ENCODE measurements at places on chromosomes 1 and 21.

DNA sequence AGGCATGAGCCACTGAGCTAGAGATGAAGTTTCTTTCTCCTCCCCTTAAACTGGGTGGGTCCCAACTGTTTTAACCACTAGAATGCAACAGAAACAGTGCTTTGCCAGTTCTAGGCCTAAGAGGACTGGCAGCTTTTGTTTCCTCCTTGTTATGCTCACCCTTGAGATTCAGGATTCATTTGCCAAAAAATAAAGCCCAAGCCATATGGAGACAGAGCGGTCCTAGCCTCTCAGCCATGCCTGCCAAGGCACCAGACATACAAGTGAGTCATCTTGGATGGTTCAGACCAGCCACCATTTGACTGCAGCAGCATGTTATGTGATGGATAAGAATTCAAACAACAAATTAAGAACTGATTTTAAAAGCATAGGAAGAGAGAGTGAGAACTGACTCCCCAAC, 38.1 kb upstream of the STUM start:
- no peak for DNase-seq

DNA sequence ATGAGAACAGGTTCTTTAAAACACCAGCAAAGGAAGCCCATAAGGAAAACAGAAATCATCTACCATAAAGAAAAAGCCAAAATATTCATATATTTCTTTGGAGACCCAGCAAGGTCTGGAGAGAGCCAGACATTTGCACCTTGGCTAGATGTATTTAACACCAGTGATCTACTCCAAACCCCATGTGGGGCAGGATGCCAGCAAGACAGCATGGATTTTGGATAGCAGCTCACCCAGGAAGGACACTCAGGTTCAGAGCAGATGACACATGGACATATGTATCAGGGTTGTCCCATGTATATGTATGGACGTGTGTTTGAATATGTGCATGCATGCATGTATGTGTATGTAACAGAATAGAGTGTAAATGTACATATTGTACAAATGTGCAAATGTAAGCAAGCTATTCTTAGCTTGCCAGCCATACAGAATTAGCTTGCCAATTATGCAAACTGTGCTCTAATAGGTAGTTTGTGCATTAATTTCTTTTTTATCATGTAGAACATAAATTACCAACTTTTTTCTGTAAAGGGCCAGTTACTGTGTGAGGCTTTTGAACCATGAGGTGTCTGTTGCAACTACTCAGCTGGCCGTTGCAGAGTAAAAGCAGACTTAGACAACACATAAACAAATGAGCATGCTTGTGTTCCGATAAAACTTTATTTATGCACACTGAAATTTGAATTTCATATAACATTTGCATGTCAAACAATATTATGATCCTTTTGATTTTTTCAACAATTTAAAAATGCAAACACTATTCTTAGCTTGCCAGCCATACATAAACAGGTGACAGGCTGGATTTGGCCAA, 73.5 kb upstream of the KAZN start:
- no peak for DNase-seq

DNA sequence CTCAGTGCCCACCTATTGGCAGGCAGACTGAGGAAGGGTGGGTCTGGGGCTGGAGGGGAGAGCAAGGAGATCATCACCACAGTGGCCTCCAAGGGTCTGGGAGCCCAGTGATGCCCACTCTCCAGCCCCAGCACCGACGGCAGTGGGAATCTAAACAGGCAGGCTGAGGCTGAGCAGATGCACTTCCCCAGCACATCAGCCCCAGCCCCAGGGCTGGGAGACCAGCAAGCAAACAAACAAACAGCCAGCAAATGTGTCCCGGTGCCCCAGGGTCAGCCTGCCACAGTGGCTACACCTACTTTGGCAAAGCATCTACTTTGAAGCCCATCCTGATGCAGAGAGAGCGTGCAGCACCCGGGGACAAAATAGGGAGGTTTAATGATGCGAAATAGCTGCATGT, 216.3 kb upstream of the ZC3H12A start:
- DNase-seq = no peak

- DNase-seq = peak; percentile 23
Observed at GRCh38 chr21:41953831-41954653, at the start of gene C2CD2. TSS of gene C2CD2 (minus strand) at chr21:41954018. CDS start at chr21:41953648, 370 bp downstream.

DNA sequence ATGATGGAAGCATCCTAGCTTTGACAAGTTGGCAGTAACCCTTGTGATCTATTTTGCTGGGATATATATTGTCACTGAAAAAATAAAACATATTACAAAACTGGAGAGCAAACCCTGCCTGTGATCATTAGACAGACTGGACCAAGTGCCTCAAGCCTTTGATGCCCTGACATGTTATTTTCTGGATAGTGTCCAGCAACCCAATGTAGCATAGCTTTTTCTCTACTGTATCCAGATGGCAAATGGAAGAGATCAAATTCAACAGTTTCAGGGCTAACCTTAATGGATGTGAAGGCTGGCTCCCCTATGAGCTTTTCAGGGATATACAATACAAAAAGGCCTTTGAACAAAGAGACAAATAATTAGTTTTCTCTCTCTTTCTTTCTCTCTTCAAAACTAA, 25.1 kb downstream of the WARS2 start:
- DNase-seq = no peak

GRCh38 chr1:213326281-213327016, 275.4 kb downstream of the RPS6KC1 start:
- peak; percentile 6 for DNase-seq

- no peak for DNase-seq
Observed at GRCh38 chr1:199020051-199020450, 381.2 kb downstream of the PTPRC start.

DNA sequence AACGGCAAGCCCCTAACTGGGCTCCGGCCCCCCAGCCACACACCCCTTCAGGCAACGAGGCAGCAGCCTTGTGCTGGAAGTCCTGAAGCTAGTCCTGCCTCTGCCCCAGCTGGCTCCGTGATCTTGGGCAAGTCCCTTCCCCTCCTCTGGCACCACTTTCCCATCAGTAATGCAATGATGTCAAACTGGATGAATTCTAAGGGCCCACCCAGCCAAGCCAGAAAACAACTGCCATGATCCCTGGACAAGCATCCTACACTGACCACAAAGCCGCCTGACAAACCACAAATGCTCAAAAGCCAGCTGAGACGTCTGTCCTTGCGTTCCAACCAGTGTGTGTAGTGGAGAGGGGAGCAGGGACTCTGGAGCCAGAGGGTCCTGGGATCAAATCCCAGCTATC, 26.8 kb downstream of the IFFO2 start:
- no peak for DNase-seq

DNA sequence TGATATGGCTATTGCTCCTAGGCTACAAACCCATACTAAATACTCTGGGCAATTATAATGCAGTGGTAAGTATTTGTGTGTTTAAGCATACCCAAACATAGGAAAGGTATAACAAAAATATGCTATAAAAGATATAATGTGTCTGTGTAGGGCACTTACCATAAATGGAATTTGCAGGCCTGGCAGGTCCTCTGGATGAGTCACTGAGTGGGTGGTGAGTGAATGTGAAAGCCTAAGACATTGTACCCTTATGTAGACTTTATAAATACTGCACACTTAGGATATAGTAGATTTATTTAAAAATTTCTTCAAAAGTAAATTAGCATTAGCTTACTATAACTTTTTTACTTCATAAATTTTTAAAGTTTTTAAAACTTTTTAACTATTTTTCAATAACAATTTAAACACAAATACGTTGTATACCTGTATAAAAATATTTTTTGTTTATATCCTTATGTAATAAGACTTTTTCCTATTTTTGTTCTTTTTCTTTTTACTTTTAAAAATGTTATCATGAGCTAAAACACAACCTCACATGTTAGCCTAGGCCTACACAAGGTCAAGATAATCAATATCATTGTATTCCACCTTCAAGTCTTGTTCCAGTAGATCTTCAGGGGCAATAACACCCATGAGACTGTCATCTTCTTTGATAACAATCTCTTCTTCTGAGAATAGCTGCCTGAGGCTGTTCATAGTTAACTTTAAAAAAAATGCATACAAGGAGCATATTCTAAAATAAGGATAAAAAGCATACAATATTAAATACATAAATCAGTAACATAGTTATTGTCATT, 306.3 kb upstream of the RGS18 start:
- DNase-seq = no peak

- DNase-seq = no peak
Observed at GRCh38 chr1:69791311-69791710, 223.6 kb downstream of the LRRC7 start.

- peak; percentile 47 for DNase-seq
Observed at GRCh38 chr1:193190096-193190744, 3.8 kb upstream of the B3GALT2 start.

GRCh38 chr1:47871799-47872353, 125.3 kb downstream of the TRABD2B start:
- DNase-seq = no peak

DNA sequence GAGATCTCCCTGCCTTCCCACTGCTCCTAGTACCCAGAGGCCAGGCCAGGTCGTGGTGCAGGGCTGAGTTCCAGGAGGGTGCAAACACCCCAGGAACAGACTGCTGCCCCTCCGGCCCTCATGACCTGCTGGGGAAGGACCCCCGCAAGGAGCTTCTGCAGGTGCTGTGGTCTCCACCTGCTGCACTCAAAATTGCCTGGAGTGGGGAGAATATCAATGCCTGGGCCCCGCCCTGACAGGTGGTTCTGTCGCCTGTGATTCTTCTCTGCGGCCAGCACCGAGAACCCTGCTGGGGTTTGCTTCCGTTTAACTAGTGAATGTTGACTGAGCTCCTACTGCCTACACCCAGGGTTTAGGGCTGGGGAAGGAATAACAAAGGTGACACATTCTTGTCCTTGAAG, 2.1 kb upstream of the TFF3 start:
- no peak for DNase-seq

DNA sequence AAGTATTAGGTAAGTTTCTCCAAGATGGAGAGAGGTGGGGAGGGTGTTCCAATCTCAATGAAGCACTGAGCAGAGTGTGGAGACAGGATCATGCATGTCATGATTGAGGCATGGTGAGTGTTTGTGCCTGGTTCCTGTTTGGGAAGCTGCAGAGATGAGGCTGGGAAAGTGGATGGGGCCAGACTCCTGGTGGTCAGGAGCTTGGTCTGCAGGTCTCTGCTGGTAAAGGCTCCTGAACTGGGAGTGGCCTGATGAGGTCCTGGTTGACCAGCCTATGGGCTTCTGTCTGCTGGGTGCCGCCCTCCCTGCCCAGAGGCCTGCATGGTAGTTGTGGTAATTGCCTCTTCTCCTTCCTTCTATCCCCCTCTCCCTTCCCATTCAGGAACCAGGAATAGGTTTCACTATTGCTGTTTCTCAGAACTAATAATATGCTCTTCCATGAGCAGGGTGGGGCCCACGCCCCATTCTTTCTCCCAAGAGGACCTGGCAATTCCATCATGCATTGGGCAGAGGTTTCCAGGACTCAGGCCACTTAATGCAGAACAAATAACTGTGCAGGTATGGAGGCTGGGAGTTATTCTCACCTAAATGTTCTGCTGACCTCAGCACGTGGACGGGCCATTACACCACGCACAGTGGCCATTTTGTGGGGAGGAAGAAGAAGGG, 24.5 kb downstream of the PROK1 start:
- no peak for DNase-seq

DNA sequence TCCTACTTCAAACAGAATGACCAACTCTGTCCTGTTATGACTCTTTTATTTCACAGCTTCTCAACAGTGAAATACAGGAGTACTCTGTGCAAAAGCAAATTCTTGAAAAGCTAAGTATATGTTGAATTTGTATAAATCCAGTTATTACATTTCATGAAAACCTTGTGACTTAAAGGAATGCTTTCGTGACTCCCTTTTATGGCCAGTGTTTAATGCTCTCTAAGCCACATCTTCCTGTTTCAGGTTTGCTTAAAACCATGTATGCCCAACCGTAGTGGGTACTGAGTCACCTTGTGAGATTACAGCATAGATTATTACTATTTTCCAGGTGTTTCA, 40.2 kb upstream of the KIF1B start:
- DNase-seq = no peak

DNA sequence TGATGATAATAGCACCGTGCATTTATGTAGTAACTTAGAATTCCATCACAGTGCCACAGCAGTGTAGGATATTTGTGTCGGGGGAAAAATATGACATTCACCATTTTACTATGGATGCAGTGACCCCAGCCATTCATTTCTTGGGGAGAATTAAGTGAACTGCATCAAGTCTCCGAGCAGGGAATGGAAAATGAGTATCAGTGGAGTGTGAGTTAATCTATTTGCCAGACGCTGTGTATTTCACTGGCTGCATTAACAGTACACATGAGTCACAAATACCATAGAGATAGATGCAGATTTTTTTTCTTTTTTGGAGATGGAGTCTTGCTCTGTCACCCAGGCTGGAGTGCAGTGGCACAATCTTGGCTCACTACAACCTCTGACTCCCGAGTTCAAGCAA, 33.8 kb upstream of the SLC45A1 start:
- no peak for DNase-seq

DNA sequence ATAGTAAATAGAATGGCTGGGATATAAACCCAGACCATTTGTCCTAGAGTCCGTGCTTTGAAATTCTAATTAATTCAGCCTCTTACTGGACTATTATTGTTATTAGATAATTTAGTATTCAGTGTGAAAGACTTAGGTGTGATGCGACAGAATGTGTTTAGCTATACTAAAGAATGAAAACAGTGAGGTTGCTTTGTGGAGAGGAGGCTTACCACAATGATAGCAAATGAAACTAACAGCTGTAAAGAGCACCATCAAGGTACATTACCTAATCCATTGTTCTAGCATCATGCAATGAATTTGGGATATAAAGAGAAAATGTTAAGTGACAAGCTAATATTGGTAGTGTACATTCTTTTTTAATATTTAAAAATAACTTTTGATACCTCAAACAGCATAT, 911.1 kb downstream of the KCNT2 start:
- no peak for DNase-seq

- DNase-seq = no peak
Observed at GRCh38 chr21:33780631-33781030, 135.0 kb downstream of the ATP5PO start.

- no peak for DNase-seq
Observed at GRCh38 chr1:78280626-78281025, 210.1 kb upstream of the PTGFR start.

- DNase-seq = no peak
Observed at GRCh38 chr1:2946999-2947690, 74.1 kb upstream of the ACTRT2 start.

DNA sequence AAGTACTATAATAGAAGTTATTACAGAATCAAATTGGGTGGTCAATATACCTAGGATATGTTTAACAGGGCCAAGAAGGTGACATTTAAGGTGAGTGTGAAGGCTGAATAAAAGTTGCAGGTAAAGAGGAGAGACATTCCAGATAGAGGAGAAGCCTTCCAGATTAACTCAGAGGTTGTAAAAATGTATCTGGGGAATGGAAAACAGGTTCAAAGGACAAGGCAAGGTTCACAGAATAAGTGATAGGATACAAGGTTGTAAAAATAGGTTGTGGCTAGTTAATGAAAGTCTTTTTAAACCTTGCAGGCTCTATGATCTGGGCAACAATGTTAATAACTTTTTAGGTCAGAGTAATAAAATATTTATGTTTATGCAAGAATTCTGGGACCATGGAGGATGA, 40.2 kb downstream of the FUBP1 start:
- no peak for DNase-seq

All from hippocampal formation (tissue), 2 donors.